ENCODE measurements at places on chromosomes 12 and 14.

DNA sequence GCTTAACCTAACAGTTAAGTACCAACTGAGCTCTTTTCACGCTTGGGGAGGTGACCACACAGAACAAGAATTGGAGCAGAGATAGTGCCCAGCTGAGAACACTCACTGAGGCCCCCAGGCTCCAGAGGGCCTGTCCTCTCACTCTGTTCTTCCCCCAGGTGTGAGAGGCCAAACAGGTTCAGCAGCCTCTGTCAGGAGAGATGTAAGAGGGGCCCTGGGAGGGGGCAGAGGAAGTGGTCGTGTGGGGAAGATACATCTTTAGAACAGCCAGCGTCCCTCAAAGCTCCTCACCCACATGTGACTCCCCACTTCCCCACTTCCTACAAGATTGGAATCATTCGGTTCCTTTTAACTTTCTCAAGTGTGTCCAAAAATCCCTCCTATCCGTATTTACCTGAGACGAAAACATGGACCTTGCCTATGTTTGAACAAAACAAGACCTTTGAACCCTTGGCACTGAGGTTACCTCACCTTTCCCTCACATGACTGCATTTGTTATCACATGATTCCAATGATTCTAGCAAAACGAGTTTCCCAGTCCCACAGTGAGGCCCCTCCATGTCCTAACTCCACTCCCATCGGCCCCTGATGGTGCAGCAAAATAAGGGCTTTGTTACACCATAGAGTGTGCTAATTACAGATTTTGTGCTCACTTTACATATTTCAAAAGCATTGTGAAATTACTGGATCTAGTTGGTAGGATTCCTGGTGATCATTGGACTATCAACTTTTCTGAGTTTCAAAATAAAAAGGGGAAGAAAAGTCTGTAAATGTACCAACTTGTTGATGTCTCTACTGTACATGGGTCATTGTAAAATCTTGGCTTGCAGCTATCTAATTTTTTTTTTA, 40.0 kb upstream of the PAPOLA start:
- ATAC-seq, result no peak

DNA sequence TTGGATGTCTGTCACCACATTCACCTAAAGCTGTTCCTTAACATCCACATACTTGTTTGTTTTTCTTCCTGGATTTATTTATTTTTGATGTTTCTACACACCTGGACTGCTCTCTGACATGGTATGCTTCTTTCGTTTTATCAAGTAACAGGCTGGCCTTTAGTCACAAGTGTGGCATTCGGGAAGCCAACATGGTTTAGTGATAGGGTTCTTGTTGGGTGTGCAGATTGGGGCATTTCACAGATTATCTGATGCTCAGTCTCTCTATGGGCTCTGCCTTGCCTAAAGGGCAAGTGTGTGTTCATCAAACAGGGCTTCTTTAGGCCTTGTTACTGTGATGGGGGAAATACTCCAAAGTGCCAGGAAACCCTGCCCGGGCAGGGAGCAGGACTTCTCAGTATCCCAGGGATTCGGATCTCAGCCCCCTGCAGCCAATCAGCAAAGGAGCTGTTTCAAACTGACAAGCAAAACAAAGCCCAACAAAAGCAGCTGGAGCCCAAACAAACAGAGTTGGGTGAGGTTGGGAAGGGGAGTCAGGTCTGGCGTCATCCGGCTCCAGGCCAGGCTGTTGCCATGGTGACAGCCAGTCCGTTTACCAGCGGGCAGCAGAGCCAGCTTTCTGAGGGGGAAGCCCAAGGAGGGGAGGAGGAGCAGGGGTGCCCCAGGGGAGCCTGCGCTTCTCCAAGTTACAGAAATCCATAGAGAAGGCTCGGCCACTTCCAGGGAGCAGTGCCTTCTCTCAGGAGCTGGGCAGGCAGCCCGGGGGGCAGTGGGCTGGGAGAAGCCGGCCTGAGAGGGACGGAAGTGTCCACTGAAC, 31.9 kb downstream of the FOS start:
- ATAC-seq, result no peak

DNA sequence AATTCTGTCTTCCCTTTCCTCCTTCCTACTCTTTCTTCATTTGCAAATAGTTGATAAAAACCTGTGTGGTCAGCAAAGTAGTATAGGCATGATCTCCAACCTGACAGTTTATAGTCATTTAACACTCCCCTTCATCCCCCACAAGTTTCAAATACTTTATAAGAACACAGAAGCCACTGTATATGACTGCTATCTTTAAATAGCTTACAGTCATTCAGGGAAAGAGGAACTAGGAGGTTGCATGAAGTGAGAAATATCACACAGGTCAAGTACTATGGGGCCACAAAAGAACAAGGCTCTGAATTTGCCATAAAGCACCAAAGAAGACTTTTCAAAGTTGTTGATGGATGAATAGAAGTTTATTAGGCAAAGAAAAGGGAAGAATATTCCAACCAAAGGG, 431.3 kb downstream of the NPAS3 start:
- peak; percentile 72 for ATAC-seq

- ATAC-seq, result no peak
These were observed 24.5 kb downstream of the ASB2 start for GRCh38 chr14:93951635-93952540.

DNA sequence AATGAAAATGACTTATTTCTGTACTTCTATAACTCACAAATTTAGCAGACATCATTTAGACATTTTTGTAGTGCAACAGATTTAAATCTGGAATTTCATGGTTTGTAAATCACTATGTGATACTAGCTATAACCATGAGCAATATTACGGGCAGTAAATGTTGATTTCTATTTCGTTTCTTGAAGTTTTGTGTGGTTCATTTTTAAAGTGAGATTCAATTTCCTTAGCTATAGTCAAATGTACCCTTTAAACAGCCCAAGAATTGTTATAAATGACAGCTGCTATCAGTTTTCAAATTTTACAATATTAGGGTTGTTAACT, 30.2 kb downstream of the NUDT4 start:
- no peak for ATAC-seq

- no peak for ATAC-seq
These were observed 361.2 kb downstream of the CCER1 start for GRCh38 chr12:90593596-90594295.

- no peak for ATAC-seq
These were observed 3.3 kb downstream of the CD63 start for GRCh38 chr12:55725556-55725955.

- no peak for ATAC-seq
These were observed 217.5 kb upstream of the C14orf180 start for GRCh38 chr14:104361921-104362681.

DNA sequence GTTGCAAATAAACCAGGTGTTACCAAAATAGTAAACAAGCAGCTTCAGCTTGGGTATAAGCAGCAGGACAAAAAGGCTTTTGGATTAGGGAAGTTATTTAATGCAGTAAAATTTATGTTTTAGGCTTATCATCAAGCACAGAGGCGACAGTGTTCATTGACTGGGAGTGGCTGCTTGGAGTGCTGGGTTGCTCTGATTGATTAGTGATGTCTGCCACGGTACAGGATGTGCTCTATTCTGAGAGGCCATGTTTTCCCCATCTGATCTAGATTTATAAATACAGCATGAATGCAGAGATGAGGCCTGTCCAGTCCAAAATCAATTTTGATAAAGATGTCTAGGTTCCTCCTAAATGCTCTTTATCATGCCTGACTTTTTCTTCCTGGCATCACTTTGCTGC, 83.5 kb downstream of the MAP1LC3B2 start:
- no peak for ATAC-seq

DNA sequence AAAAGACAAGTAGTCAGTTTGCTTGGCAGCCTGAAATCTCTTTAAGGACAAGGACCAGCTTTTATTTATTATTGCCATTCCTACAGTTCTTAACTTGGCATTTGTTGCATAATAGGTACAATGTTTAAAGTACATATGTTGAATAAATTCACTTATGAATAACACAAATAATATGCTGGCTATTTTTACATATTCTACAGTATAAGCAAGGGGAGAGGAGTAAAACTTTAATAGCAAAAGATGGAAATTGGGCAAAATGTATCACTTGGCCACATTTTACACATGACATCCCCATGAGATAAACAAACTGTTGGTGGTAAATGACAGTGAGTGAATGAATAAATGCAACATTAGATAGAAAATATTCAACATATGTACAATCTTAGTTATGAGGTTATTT, 333.1 kb downstream of the DIO2 start:
- no peak for ATAC-seq

DNA sequence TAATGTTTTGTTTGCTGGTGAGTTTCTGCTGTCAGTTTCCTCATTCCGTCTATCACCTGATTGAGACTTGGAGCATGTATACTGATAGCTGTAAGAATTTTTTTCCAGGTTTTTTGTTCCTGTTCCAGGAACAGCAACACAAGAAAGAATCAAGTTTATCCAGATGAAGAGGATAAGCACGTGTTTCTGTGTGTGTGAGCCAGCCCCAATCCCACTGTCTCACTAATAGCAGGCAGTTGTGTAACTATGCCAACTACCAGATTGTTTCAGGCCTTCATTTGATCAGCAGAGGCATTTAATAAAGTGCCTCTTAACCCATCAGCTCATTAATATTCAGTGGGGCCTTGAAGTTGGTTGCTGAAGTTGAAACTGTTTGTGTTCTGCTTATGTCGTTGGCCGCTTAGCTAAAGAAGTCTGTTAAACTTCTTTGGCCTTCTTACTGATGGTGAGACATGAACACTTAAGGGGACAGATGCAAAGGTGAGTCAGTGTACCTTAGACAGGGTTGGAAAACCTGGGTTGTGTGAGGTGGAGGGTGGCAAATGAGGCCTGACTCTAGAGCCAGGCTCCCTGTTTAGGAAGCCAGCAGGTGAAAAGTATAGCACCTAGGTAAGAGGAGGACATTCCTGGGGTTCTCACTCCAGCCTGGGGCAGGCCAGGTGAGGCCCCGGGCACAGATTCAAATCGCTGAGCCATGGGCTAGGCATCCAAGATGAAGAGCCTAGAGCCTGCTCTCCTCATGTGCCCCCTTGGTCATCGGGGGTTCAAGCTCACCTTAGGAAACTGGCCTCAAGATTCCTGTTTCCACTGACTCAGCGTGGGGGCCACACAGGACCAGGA, 3.7 kb downstream of the ANKRD13A start:
- ATAC-seq, result no peak

DNA sequence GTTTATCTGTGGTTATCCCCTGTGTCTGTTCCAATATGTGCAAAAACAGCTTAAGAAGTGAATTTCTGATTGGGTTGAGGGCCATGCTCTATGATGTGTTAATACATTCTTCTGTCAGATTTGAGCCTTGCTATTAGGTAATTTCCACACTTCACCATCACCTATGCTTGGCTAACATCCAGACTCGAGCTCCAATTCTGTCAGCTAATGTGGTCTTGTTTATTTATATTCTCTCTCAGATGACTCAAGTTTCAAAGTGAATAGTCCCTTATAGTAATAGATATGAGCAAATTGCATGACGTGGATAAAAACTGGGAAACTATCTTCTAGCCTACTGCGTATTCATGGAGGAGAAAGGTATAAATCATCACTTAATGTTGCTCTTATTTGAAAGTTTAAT, 451.3 kb downstream of the SNAPC1 start:
- no peak for ATAC-seq

- no peak for ATAC-seq
These were observed 186.3 kb upstream of the EGLN3 start for GRCh38 chr14:34137001-34137745.

DNA sequence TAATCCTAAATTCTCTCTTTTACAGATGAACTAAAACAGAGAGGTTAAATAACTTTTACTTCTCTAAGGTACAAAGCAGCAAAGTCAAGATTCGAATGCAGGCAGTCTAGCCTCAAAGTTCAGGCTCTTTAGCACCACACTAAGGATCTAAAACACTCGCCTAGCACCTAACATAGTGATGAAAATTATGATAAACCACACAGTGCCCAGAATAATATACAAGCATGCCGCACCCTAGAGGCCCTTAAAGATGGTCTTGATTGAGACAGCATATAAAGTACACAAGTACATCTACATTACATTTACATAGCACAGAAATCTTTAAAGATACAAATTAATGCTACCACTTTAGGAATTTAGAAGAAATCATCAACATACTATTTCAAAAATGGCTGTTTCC, 207.0 kb downstream of the MED13L start:
- no peak for ATAC-seq

- ATAC-seq, result no peak
These were observed 369.8 kb downstream of the CACNA1C start for GRCh38 chr12:2422591-2422990.

DNA sequence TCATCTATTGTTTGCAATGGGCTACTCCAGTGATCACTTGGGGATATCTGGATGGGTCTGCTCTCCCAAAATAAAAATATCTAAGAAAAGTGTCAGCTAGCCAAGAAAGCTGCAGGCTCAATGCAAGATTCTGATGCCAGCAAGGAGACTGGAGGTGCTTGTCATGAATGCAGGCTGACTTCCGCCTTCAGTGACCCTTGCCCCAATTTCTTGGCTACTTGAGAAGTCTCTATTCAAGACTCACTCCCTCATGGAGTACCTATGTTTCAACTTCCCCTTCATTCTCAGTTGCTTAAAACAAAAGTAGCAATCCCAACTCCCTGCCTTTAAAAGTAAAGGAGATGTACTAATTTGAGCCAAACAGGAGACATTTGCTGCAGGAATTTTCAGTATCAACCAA, 123.9 kb downstream of the GPR65 start:
- no peak for ATAC-seq

DNA sequence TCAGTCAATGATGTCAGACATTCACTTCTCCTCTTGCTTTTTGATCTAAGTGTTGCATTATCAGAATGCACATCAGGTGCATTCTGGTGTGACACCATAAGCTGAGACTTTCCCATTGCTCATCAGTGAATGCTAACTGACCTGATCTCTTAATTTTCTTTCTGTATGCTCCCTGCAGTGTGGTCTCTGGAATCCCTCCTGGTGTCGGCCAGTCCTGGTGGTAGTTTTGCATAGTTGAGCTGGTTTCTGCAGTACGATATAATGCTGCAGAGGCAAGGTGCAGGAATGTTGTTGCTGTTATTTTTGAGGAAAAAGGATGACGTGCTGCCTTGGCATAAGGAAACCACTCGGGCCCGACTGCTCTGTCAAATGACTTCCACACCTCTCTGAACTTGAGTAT, 11.0 kb upstream of the SRP54 start:
- no peak for ATAC-seq

DNA sequence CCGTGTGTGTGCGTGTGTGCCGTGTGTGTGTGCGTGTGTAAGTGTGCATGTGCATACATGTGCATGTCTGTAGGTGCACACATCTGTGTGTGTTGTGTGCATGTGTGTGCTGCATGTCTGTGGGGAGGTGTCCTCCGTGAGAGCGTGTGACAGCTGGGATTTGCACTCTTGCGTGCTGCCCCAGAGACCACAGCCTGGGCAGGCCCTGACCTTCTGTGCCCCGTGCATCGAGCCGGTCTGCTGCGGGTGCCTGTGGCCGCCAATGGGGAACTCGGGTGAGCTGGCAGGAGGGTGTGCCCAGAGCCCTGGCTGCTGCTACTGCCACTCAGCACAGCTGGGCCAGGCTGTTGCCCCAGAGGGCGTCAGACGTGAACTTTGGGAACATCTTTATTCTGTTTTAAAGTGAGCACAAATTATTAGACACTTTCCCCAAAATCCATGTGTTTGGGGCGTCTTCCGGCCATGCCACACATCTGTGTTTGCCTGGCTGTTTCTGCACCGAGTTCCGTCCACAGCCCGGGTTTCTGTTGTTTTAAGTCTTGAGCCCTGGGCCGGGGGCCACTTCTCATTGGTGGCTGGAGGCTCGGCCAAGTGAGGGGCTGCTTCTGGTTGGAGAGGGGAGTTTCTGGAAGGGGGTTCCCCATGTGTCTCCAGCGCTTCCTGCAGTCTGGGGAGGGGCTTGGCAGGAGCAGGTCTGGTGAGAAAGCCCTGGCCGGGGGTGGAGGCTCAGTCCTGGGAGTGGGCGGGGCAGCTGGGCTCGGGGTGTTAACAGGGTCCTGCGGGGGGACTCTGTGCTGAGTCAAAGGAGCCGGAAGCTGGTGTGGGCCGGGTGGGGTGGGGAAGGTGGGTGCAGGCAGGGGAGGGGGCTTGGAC, 7.6 kb downstream of the CEP170B start:
- ATAC-seq, result no peak
